ENCODE measurements at places on chromosomes 7 and 10.

- no peak for DNase-seq
These were observed 84.4 kb upstream of the NOBOX start for GRCh38 chr7:144487901-144488300.

DNA sequence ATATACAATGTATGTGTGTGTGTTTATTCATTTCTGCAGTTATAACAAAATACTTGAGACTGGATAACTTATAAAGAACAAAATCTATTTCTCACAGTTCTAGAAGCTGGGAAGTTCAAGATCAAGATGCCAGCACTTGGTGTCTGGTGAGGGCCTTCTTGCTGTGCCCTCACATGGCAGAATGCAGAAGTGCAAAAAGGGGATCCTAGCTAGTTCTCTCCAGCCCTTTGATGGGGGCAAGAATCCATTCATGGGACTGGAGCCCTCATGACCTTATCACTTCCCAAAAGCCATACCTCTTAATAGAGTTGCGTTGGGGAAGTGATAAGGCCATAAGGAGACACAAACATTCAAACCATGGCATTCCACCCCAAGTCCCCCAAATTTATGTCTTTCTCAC lies 8.4 kb downstream of the GRB10 start:
- DNase-seq = no peak

DNA sequence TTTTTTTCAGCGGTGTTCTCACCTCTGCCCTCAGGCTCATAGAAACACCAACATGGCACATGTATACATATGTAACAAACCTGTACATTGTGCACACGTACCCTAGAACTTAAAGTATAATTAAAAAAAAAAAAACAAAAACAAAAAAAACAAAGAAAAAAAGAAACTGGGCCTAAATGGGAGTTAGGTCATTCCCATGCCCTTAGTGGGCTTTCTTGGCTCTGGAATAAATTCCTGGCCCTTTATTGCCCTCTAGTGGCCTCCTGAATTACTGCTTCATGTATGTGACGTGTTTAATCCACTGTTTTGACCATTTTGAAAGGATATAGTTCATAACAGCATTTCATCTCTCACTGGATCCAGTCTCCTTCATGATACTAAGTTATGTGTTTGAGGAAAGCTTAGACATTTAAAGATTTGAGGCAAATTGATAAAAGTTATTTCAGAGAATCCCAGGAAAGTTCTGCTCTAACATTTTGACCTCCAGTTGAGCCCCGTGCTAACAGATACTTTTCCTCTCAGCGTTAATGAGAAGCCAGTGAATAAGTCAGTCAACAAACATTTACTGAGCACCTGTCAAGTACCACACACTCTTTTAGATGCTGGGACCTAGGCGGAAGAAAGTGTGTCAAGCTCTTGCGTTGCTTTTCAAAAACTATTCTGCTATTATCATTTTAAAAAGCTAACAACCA lies 54.7 kb upstream of the SYPL1 start:
- DNase-seq = no peak

- DNase-seq = no peak
These were observed 78.6 kb downstream of the THSD7A start for GRCh38 chr7:11753433-11753832.

DNA sequence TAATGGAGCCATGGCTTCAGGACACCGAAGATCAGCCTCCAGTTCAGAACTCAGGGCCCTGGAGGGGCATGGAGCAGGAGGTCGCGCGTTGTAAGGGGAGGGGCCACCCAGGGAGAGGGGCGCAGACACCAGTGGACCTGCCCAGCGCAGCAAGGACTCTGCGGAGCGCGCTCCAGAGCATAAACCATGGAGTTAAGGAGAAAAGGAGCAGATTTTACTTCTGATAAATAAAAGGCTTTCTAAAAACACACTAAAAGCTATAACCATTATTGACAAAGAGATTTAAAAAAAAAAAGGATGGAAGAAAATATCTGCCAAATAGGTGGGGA lies 10.5 kb downstream of the CALY start:
- no peak for DNase-seq

GRCh38 chr10:128306535-128306934 lies 180.3 kb upstream of the MKI67 start:
- no peak for DNase-seq

DNA sequence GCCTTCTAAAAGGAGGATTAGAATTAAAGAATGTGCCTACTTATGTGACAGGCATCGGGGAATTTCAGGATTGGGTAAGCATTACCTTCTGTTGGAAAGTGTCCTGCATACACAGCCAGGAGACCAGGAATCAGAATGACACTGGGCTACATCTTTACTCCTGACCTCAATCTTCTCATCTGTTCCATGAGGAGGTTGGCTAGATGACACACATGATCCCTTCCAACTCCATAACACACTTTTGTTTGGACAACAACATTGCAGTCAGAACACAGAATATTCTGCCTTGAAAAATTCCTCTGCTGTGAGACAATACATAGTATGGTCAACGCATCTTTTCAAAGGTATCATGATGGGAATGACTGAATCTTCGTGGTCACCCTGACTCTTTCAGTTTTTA lies 1281.2 kb upstream of the SORCS1 start:
- DNase-seq = no peak

- no peak for DNase-seq
These were observed 17.7 kb downstream of the ZNF775 start for GRCh38 chr7:150396851-150397260.

GRCh38 chr10:102696736-102697135 lies 17.5 kb downstream of the ARL3 start:
- DNase-seq = no peak

DNA sequence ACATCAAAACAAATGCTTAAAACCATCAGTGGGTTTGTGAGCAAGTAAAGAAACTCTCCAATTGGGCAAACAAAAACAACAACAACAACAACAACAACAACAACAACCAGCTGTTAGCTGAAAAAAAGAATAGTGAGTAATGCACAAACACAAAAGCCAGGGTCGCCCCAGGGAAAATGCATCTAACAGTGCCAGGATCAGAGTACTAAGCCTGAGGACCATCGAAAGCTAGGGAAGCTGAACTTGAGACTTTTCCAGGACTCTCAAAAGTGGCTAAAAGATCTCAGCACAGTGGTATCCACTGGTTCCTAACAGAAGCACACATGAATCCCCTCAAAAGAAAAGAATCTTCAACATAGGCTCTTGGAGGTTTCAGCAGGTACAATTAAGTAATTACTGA lies 83.3 kb downstream of the CPXM2 start:
- no peak for DNase-seq

GRCh38 chr10:76883596-76883995 lies 754.0 kb downstream of the KCNMA1 start:
- DNase-seq = no peak

GRCh38 chr10:100114460-100114859 lies 32.8 kb upstream of the CPN1 start:
- DNase-seq = no peak

- DNase-seq = no peak
These were observed 3.3 kb downstream of the GRID1 start for GRCh38 chr10:86363184-86363832.
